ENCODE measurements at places on chromosomes 16 and 17.

DNA sequence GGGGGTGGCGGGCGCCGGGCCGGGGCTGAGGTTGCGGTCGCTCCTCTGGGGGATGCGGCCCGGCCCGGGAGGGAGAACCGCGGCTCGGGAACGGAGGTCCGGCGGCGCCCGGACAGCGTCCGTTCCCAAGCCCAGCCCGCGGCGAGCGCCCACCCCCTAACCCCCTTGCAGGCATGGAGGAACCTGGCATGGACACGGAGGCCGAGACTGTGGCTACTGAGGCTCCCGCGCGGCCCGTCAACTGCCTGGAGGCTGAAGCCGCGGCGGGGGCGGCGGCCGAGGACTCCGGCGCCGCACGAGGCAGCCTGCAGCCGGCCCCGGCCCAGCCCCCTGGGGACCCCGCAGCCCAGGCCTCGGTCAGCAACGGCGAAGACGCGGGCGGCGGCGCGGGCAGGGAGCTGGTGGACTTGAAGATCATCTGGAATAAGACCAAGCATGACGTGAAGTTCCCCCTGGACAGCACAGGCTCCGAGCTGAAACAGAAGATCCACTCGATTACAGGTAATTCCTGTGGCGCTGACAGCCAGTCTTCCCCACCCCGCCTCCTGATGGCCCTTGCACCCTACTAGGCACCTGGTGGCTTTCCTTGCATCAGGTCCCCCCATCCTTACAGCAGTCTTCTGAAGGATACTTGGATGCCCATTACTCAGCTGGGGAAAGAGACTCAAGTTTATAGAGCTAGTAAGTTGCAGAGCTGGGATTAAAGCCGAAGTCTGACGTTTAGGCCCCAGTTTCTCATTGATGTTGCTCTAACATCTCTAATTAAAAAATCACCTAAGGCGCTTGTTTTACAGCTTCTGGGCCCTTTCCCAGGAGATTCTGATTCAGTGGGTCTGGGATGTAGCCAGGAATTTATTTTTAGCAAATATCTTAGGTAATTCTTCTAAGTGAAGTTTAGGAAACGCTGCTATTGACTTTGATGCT lies 514 bp downstream of the UBFD1 start:
- peak; percentile 6 for DNase-seq

DNA sequence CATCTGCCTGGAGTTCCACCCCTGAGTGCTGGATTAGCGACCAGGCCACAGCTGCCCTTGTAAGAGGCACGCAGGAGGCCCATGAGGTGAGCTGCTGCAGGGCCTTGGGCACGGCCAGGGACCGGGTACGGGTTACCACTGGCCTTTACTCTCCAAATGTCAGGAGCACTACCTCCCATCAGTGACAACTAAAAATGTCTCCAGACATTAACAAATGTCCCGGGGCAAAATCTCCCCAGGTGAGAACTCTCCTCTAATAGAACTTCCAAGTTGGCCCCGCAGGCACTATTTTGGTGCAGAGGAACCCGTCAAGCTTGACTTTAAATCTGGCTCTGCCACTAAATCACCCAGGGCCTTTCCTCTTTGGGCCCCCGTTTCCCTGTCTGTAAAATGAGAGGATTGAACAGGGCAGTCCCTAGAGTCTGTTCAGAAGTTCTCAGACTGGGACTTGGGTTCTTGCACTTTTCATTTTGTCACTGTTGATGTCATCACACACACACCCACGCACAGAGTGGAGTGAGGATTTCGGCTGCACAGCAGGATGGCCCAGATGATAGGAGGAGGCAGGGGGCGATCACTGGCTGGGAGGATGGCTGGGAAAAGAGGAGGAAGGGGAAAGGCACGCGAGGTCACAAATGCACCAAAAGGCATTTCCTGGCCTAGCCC lies 24.5 kb upstream of the MAPT start:
- no peak for DNase-seq

DNA sequence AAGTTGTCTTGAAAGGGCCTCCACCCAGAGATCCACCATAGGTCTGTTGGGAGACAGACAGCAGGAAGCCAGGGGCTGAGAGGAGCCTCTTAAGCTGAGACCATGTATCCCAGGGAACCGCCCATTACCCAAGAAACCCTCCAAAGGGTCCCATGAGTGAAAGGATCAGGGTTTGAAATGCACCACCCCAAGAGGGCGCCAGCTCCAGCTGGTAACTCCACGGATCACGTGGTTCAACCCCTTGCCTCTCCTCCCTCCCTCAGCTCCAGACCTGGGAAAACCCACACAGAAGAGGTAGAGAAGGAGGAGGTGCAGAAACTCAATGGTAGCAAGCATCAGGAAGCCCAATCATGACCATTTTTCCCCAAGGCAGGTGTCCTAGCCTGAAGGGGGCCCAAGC lies 148.7 kb downstream of the AIPL1 start:
- DNase-seq = no peak

- peak; percentile 14 for DNase-seq
Observed at GRCh38 chr16:46972429-46973206, 856 bp downstream of the DNAJA2 start.

DNA sequence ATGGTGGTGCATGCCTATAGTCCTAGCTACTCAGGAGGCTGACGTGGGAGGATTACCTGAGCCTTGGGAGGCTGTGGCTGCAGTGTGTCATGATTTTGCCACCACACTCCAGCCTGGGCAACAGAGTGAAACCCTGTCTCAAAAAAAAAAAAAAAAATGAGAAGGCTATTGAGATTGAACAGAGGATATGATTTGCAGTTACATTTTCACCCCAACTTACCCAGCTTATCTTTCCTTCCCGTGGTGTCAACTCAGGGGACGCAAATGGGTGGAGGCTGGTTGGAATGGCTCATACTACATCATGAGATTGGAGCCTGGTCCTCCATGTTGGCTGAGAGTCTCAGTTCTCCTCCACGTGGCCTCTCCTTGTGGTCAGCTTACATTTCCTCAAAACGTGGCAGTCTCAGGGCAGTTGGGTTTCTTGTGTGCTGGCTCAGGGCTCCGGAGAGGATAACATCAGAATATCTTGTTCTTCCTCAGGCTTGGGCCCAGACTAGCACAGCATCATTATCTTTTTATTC lies 17.2 kb upstream of the NSMCE1 start:
- DNase-seq = no peak

DNA sequence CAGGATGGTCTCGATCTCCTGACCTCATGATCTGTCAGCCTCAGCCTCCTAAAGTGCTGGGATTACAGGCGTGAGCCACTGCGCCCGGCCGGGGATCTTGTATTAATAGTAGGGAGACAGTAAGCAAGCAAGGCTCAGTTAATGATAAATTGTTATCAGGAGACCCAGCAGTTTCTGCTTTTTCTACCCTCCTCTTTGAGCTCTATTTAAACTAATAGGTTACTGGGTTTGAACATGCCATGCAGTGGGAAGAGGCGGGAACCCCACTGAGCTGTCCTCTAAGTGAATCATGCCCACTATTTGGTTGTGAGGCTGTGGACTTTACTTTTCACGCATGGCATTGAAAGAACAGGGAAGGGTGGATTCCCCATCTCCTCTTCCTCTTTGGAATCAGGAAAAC lies 223.9 kb downstream of the WWOX start:
- no peak for DNase-seq

DNA sequence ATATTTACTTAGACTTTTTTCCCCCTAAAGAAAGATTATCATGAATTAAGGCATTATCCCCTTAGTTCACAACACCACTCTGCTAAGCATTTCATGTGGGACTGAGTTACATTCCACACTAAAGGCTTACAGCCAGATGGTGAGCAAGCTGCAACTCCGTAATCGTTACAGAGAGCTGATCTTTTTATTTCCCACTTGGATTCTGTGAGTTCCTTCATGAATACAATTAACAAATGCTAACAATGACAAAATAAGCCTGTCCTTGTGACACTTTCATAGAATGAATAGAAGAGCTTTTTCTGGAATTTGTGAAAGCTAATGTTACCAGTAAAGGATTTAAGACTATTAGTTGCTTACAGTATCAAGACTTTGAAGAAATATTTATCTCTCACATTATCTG lies 8.7 kb downstream of the OGFOD1 start:
- no peak for DNase-seq

GRCh38 chr17:76935331-76935730 lies 67.1 kb downstream of the MGAT5B start:
- no peak for DNase-seq

DNA sequence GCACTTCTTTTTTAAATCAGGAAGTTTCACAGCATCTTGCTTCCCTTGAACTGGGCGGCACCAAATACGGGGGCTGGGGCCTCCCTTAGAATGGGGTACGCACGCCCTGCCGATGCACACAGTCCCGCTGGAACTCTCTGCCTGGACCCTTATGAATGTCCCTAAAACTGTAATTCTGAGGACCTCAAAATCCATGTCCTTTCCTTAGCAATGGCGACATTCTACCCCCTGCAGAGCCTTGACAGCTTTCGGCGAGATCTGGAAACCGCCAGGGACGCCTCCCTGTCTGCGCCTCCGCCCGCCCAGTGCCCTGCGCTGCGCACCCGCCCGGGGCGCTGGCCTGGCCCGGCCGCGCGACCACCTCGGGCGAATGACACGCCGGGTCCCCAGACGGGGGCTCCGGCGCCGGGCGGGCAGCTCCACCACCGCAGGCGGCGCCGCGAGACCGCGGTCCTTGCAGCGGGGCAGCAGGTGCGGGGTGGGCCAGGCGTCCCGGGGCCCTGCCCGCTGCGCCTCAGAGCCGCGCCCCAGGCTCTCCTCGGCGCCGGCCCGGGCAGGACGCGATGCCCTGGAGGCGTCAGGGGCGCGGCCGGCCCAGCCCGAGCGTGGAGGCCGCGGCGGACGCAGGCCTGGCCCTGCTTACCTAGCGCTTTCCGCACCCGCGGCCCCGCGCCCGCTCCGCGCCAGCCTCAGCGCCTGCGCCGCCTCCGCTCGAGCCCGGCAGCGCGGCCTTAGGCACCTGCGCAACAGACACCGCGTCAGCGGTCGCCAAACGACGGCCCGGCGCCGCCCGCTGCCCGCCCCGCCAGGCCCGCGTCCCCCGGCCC lies 548 bp downstream of the HAGH start:
- DNase-seq = peak; percentile 57

DNA sequence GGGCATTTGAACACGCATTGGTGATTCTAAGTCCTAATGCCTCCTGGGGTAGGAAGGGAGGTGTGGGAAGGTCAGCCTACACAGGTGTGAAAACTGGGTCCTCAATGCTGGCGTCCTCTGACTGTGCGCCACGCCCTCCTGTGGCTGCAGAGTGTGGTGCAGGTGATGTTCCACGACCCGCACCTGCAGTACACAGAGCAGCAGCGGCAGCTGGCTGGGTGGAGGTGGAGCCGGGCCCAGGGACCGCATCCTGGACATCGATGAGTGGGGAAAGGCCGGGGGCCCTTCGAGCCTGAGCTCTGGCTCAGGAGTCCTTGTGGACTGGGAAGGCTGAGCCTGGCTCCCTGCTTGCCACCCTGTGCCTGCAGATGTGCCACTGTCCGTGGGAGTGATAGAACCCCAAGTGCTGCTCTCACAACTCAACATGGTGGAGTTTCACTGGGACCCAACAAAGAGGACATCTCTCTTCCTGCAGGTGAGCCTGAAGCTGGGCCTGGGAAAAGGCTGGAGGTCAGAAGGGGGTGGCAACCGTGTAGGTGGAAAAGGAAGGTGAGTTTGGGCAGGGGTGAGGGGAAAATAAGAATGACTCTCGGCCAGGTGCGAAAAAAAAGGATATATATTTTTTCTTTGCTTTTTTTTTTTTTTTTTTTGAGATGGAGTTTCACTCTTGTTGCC lies 14.0 kb upstream of the STAC2 start:
- DNase-seq = peak; percentile 59

DNA sequence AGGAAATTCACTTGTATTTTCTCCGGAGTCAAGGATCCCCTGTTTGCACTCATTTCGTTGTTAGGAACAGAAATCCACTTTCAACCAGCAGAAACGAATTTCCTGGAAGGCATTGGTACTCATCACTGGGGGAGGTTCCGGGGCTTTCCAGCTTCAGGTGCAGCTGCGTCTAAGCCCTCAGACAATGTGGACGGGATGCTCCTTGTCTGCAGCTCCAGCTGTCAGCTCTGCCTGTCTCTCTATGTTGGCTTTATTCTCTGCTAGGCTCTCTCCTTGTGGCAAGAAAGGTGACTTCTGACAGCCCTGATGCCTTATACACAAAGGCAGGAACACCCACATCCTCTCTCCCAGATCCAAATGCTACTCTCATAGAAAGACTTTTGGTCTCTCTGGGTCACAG lies 183.9 kb upstream of the HSBP1 start:
- no peak for DNase-seq

DNA sequence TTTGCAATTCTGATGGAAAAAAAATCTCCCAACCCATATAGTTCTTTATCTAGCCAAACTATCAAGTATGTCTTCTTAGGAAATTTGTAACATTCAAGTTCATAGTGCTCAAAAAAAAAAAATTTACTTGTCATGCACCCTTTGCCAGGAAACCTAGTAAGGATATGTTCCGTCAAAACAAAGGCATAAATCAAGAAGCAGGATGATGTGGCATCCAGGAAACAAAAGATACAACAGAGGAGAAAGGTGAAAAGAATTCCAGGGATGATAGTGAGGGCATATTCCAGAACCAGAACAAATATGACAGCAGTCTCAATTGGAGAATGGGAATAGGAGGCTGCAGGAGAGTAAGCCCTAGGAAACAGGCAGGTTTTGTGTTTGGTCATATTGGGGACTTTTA lies 104.6 kb downstream of the SPAG9 start:
- no peak for DNase-seq

GRCh38 chr17:82103553-82104451 lies 5.8 kb upstream of the FASN start:
- DNase-seq = no peak

GRCh38 chr16:55292491-55292890 lies 31.5 kb upstream of the IRX6 start:
- DNase-seq = no peak
